Epithelial cell of umbilical artery (primary cell): ENCODE measurements at places on chromosomes 1 and 21. TPM values are rescaled to one million over a fixed set of nuclear protein-coding genes. Genes with fewer than 3 reads are reported as not detected.

Gene ELAPOR1
- total RNA-seq: 0.15 and 0.32 TPM in 2 replicates

Gene CHRM3
- not detected in 2 replicates for total RNA-seq

Gene CAMK1G
- not detected in 2 replicates for total RNA-seq

Gene FCRL4
- total RNA-seq: not detected in 2 replicates

Gene BROX
- total RNA-seq: 29.2 and 53.3 TPM in 2 replicates

Gene OR2T2
- not detected in 2 replicates for total RNA-seq

Gene HSD17B7
- total RNA-seq: 23.7 and 32.1 TPM in 2 replicates

Gene C1orf167
- not detected in 2 replicates for total RNA-seq

Gene TIE1
- total RNA-seq: 526 and 536 TPM in 2 replicates

Gene FCER1G
- total RNA-seq: not detected in 2 replicates

Gene USP16
- total RNA-seq: 37.4 and 43.2 TPM in 2 replicates

Gene RNPC3
- total RNA-seq: 3.2 and 3.6 TPM in 2 replicates

Gene TMEM269
- total RNA-seq: not detected in 2 replicates

Gene CSDE1
- total RNA-seq: 571 and 760 TPM in 2 replicates

Gene LAMTOR2
- 60.0 and 82.2 TPM in 2 replicates for total RNA-seq

Gene PCP4L1
- total RNA-seq: not detected in 2 replicates

Gene TCHHL1
- not detected in 2 replicates for total RNA-seq

Gene CHIT1
- under 0.01 TPM in 1 of 2 replicates, not detected in the other for total RNA-seq

Gene OLIG2
- total RNA-seq: not detected in 2 replicates

Gene HRNR
- total RNA-seq: not detected in 2 replicates

Gene CD101
- total RNA-seq: under 0.01 and 0.15 TPM in 2 replicates

Gene PLCH2
- not detected in 2 replicates for total RNA-seq

Gene SLAMF9
- not detected in 2 replicates for total RNA-seq

Gene GUCA2A
- not detected in 2 replicates for total RNA-seq

Gene MTHFR
- total RNA-seq: 16.9 and 25.7 TPM in 2 replicates

Gene PPM1J
- 0.61 and 1.3 TPM in 2 replicates for total RNA-seq

Gene CPTP
- 9.0 and 11.4 TPM in 2 replicates for total RNA-seq

Gene FCRL2
- not detected in 2 replicates for total RNA-seq

Gene DENND2D
- 0.97 and 2.3 TPM in 2 replicates for total RNA-seq

Gene SMPDL3B
- 0.15 and 0.32 TPM in 2 replicates for total RNA-seq

Gene LMX1A
- not detected in 2 replicates for total RNA-seq
